ENCODE measurements at places on chromosomes 3 and 15.

DNA sequence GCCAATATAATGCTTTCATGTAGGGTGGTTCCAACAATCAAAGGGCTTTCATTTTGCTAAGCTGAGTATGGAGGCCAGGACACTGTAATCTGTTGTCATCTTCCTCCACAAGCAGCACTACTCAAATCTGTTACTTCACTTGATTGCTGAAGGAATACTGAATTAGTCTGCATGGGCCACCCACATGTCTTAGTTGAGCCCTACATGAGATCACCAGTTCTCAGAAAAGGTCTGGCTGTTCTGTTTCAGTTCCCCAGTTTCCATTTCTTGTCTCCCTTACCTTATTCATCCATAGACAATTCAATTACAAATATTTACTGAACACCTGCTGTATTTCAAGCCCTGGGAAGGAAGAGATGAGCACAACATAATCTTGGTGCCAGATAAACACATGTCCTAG, 119.2 kb downstream of the FHIT start:
- no peak for DNase-seq

- no peak for DNase-seq
Measured at GRCh38 chr3:56889131-56889530, 87.4 kb upstream of the ARHGEF3 start.

- no peak for DNase-seq
Measured at GRCh38 chr3:83122774-83123350, 1361.4 kb upstream of the GBE1 start.

GRCh38 chr3:78605178-78605577, 1162.6 kb downstream of the ROBO1 start:
- DNase-seq: no peak

DNA sequence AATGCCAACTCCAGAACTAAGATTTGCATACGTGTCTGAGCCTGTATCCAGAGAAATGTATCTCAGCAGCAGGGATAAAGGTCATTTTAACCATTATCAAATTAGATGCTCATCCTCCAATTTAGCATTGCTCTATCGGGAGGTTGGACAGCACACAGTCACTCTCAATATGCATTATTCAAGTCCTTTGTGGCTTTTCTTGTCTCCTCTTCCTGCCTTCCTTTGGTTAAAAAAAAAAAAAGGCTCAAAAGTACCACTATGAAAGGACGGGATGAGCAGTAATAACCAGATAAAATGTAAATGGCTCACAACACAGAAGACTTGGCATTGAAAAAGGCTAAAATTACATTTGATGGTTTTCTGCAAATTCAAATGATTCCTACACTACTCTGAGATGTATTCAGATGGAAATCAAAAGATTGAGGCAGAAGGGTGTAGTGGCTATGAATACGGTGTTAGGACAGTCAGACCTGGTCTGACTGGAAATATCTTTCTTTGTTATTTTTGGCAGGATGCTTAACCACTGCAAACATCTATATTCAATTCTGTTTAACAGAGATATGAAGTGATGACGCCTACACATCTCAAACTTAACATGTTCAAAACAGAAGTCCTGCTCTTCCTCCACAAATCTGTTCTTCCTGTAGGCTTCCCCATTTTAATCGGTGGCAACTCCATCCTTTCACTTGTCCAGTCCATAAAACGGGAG, 109.6 kb downstream of the ADAMTS9 start:
- no peak for DNase-seq
